ENCODE measurements at places on chromosomes 6 and 20. TPM values are rescaled to one million over a fixed set of nuclear protein-coding genes. Genes with fewer than 3 reads are reported as not detected.

DNA sequence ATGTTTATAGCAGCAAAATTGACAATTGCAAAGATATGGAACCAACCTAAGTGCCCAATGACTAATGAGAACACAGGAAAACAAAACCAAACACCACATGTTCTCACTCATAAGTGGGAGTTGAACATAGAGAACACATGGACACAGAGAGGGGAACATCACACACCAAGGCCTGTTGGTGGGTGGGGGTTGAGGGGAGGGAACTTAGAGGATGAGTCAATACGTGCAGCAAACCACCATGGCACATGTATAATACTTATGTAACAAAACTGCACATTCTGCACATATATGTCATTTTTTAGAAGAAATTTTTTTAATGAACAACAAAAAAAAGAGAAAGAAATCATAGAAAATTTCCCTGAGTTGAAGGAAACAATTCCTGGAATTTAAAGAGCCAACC is 3.9 kb downstream of the EPM2A start:
- DNase-seq = no peak

- DNase-seq = no peak
These were observed 34.0 kb downstream of the MYH7B start for GRCh38 chr20:34989670-34990069.

Gene ISM1
- 1.3 TPM for total RNA-seq

GRCh38 chr6:39515471-39515870 is 193.0 kb upstream of the KCNK16 start:
- DNase-seq = no peak

GRCh38 chr20:53898556-53898931 is 171.8 kb downstream of the BCAS1 start:
- DNase-seq = no peak
